Hematopoietic multipotent progenitor cell treated with erythropoietin and hydrocortisone succinate and interleukin-3 and kit ligand, for 17 days (in vitro differentiated cells): ENCODE measurements at places on chromosomes 7 and 10.

GRCh38 chr7:45407730-45408408, 166.3 kb upstream of the ADCY1 start:
- no peak for DNase-seq

GRCh38 chr10:79077488-79078173, 8.9 kb downstream of the ZMIZ1 start:
- DNase-seq = no peak

DNA sequence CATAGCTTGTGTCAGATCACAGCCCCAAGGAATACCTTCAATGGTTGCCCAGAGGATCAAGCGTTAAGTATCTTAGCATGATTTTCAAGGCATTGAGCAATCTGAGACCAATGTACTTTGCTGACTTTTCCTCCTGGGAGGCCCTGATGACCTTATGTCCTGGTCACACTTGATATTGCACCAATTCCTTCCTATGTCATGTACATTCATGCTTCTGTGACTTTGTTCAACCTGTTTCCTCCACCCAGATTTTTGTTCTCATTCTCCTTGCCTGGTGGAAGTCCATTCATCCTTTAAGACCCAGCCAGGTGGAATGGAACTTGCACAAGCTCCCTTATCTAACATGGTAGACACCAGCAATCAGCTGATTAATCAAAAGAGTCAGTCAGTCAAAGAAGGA, 160.8 kb downstream of the PFKFB3 start:
- no peak for DNase-seq

- no peak for DNase-seq
These were observed at the start of gene CXCL12 for GRCh38 chr10:44385026-44385695. TSS of gene CXCL12 (minus strand) at chr10:44385097. CDS start at chr10:44385005, 92 bp downstream.

GRCh38 chr10:102946992-102947391, 28.9 kb downstream of the CNNM2 start:
- no peak for DNase-seq

DNA sequence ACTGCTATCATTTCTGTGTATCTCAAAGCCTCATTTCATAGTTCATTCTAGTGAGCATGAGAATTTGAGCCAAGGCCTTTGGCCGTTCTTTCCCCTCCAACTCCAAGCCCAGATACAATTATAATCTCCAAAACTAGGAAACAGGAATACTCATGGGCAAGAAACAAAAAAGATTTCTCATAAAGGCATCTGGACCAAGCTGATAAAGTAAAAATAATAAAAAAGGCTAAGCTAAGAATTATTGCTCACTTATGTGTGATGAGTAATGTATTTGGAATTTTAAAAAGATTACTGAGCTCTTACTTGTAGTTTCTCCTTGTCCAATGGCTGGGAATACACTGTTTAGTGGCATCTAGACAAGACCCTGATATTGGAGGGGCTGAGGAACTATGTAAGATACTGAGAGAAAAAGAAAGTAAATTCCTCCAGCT, 196.4 kb upstream of the POM121L12 start:
- no peak for DNase-seq

DNA sequence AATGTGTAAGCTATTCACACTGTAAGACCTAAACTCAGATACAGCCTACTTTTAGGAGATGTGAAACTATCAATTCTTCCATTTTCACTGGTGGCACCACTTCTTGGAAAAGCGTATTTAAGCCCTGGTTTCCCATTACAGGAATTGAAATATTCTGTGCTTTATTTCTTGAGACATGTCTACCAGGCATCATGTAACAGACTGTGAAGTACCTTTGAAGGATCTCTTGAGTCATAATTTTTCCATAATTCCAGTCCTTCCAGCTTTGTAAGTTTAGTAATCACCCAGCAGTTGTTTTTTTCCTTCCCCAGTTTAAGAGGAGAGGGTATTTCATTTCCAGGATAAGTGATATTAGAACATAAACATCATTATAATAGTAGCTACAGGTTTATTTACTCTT, 186.0 kb upstream of the PRPS1L1 start:
- DNase-seq = no peak

GRCh38 chr10:35743851-35744250, 101.8 kb upstream of the FZD8 start:
- DNase-seq = no peak

DNA sequence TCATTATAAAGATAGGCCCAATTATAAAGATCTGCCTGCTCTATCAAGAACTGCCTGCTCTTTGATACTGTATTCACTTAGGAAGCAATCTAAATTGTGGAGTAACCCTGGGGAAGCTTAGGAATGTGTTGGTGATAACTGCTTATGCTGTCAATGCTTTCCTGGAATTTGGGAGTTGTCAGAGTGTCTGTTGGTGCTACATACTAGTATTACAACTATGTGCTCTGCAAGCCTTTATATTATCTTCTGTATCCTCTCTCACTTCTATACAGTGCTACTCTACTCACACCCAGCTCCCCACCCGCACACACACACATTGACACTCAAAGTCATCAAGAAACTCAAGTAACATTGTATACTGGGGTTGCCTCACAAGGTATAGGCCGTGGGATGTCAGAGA, 6.1 kb downstream of the ZNF277 start:
- DNase-seq = no peak

DNA sequence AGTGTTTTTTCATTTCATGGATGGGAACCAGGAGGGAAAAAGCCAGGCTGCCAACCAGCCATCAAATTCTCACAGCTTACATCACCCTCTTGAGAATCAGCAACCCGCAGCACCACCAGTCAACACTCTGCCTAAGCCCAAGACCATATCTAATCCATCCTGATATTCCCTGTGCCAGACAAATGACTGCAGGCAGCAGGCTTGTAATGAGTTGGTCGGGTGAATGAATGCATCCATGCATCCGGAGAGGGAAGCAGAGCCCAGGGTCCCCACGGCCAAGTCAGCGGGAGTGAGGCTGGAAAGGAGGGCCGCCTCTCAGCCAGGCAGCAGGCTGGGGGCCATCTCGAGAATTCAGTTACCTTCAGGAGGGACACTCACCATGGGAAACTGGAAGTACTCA, 46.9 kb downstream of the SLIT1 start:
- DNase-seq = no peak

DNA sequence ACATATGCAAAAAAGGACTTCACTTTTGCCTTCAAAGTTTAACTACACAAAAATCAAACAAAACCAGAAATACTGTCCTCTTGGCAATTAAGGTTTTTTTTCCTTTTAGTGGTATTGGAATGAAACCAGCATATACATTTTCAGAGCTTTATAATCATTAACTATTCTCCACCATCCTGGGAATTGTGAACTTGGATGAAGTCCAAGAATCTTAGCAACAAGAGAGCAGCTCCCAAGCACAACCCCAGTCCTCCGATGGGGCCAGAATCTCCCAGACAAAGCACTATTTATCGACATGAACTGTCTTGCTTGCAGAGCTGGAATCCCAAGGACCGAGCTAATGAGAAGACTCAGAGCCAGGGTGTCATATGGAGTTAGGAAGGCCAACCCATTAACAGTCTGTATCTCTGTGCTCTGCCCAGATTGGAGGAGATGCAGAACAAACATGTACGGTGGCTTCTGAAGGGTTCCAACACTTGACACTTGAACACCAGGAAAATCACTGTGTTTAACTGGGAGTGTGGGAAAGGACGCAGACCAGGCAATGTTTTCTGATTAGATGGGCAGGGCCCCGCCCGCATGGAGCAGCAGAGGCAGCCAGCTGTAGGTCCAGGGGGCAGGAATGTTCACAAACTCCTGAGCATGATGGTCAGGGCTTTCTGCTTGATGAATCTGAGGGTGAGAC, 35.5 kb downstream of the PPP1R3C start:
- DNase-seq = no peak

- no peak for DNase-seq
These were observed 137.9 kb downstream of the ANKRD30A start for GRCh38 chr10:37263304-37263703.

- no peak for DNase-seq
These were observed 73.1 kb upstream of the CAMK2B start for GRCh38 chr7:44398511-44398911.

DNA sequence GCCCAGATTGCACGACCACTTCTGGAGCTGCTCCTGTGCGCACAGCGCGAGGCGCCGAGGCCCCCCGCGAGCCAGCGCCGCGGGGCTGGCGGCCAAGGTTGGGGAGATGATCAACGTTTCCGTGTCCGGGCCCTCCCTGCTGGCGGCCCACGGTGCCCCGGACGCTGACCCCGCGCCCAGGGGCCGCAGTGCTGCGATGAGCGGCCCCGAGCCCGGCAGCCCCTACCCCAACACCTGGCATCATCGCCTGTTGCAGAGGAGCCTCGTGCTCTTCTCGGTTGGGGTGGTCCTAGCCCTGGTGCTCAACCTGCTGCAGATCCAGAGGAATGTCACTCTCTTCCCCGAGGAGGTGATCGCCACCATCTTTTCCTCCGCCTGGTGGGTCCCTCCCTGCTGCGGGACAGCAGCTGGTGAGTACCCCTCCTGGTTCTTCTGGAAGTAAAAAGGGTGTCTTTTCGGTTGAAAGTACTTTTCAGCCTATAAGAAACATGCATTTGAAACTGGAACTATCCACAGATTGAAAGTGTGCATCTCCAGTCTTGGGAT, 683 bp downstream of the INSIG1 start:
- no peak for DNase-seq

DNA sequence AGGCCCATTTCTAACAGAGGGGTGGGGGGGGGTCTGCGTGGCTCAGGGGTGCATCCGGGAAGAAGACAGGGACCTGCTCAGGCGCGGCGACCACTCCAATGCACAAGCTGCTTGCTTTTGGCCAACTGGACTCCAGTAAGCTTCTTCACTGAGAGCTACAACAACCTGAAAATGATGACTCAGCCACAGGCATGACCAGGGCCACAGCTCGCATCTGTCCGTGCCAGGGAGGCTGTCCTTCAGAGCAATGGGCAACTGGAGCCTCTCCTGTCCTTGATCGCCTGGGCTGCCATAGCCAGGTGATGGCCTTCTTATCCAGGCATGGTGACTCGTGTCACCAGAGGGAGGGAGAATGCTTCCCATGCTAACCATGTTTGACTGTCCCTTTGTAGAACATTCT, 81.6 kb upstream of the RNF32 start:
- DNase-seq = no peak

GRCh38 chr7:7732621-7733281, 14.3 kb upstream of the RPA3 start:
- no peak for DNase-seq

- DNase-seq = no peak
These were observed 80.8 kb downstream of the VWDE start for GRCh38 chr7:12322903-12323300.

DNA sequence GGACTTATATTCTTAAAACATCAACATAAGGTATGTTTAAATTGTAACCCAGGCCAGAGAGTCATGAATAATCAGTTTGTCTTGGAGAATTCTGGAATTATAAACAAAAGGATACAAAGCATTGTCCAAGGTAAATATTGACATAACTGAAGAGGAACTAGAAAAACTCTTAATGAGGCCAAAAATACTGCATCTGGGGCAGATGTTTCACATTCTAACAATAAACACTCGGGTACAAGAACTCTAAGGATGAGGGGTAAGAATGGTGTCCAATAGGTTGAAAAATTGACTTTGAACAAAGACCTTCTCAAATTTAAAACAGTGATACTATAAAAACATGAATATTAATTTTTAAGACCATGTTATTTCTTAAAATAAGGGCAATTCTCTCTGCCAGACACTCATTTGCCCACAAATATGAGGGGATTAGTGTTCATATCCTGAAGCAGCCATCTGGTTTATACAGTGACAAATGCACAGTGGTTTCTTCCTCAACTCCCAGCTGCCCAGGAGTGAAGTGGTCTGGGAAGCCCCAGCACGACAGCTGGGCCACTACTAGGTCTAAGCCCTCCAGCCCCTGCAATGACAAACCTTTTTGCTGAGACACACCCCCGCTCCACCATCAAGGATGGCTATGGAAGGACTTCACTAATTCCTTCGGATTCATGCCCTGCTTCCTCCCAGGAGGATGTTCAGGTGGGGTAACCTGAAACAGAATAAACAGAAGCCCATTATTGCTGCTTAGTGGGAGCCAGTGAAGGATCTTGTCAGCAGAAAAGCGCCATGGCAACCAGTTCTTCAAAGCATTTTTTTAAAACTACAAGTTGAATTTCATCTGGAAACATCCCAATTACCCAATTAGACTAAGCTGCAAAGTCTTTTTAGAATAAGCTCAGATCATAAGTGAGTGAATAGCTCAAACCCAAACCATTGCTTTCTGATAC, 107.5 kb upstream of the ARID5B start:
- no peak for DNase-seq

DNA sequence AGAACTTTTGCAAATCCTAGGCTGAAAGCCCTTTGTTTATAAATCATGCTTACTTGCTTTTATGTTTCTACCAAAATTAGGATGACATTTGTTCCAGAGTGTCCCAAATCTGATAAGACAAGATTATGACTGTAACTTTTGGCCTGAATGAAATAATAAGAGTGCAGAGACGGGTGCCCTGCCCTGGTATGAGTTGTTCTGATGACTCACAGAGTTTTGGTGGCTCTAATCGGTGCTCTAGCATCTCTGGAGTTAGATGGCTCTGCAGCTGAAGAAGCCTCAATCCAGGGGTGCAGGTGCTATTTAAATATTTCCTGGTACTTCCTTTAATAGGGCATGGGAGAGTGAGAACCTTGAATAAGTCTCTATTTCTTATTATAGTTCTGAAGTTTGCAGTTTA, 102.2 kb upstream of the ELMO1 start:
- no peak for DNase-seq

DNA sequence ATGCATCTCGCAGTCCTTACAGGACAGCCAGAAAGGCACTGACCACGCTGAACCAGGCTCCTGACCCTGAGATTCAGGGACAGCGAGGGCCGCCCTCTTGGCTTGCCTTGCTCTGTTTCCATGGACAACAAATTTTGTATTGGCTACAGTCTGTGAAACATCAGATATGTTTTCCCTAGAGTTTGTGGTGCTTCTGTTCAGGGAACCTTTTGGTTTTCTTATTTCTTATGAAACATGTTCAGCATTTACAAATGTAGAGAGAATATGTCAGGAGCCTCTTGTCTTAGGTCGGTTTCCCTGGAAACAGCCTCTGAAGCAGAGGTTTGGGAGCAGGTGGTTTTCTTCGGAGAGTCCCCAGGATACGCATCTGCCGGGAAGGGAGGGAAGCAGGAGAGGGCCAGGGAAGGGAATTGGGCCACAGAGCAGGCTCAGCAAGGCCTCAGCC, 260.1 kb downstream of the CCDC3 start:
- no peak for DNase-seq

GRCh38 chr10:89591796-89592271, 53.2 kb downstream of the PANK1 start:
- DNase-seq = no peak

- no peak for DNase-seq
These were observed 264.0 kb upstream of the PRKCQ start for GRCh38 chr10:6843894-6844650.

DNA sequence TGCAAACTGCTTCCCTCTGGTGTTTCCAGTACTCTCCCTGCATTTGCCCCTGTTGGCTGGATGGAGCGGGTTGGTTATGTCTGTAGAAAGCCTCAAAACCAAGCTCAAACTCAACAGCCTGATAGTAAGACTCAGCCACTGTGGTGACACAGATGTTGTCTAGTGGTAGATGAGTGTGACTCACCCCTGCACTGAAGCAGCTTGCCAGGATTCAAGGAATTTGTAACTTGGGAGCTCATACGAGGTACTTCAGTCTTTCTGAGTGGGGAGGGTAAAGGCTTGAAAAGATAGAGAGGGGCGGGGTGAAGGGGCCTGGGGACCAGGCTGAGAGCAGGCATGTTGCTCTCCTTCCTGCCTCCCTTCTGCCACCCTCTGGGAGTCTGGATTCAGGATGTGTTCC, 22.9 kb upstream of the AQP1 start:
- DNase-seq = no peak
